Stimulated activated CD8-positive, alpha-beta memory T cell treated with anti-CD3 and anti-CD28 coated beads, Interleukin-7, amount 100 ng/mL, for 24 hours (primary cell): ENCODE measurements at places on chromosomes 16 and 17.

DNA sequence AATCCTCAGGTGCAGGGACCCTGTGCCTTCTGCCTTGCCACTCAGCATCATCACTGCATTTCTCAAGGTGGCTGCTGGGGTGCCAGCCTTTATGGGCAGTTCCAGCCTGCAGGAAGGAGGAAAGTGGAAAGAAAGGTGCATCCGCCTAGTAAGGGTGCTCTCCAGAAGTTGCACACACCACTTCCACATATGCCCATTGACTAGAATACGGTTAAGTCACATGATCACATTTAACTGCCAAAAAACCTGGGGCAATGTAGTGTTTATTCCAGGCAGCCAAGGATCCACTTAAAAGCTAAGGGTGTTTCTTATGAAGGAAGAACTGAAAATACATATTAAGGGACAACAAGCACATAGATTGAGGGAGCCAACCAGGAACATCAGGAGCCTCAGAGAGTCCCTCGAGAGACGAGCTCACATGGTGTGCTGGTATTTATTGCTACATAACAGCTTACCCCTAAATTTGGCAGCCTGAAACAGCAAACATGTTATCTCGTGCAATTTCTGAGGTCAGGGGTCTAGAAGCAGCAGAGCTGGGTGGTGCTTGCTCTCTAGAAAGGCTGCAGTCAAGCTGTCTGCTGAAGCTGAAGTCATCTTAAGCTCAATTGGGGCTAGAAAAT is 52.0 kb upstream of the MMP2 start:
- no peak for DNase-seq

GRCh38 chr16:4552541-4552940 is 3.6 kb upstream of the C16orf96 start:
- no peak for DNase-seq

DNA sequence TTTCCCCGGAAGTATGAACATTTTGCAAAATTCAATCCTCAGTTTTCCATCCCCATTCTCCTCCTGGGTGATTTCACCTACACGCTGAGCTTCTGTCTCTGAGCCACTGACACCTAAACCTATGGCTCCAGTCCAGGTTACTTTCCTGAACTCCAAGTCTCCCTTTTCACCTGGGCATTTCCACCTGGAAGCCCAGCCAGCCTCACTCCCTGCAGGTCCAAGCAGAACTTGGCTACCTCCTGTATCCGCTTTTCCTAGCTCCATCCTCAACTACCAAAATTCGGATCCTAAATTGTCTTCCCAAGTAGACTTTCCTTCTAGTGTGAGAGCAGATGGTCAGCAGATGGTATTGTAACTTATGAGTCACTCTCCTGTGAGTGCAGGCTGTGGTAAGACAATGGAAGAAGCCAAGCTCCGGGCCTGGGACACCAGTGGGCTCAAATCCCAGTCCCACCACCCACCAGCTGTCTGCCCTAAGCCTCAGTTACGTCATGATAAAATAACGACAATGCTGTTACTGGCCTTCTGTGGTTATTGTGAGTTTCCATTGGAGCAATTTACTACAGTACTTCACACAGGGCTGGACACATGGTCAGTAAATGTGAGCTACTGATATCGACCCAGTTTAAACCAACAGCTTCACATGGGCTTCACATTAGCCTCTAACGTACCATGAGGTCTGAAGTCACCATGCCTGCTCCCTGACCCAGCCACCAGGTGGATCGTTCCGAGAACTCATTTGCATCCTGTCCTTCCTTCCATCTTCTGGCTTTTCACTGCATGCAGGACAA is 33.3 kb downstream of the PECAM1 start:
- DNase-seq, result no peak

GRCh38 chr16:3767333-3767986 is 50.1 kb upstream of the TRAP1 start:
- DNase-seq, result no peak

DNA sequence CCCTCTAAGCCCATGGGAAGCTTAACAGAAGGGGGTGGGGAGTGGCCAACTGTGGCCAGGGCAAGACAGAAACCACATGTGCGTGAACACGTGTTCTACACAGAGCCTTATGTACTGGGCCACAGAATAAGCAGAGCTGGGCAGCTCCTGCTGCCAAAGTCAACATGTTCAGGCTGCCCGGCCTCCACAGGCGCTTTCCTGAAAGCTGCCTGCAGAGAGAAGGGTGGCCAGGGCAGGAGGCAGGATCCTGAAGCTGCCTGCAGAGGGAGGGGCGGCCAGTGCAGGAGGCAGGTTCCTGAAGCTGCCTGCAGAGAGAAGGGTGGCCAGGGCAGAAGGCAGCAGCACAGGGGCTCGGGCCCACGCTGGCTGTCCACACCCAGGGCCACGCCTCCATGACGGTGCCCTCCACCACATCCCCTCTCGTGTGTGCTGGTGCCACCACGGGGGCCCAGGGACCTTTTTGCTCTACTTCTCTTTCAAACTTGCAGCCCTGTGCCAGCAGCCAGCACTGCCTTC is 79.5 kb downstream of the ANKRD11 start:
- DNase-seq, result no peak

- no peak for DNase-seq
Measured at GRCh38 chr16:1019231-1020090, 37.9 kb downstream of the SOX8 start.

- DNase-seq, result no peak
Measured at GRCh38 chr17:57874434-57875289, 24.8 kb upstream of the MRPS23 start.

GRCh38 chr16:8887952-8888560 is 5.9 kb downstream of the LITAFD start:
- no peak for DNase-seq

GRCh38 chr17:82838386-82839063 is 1.3 kb downstream of the ZNF750 start:
- no peak for DNase-seq

- no peak for DNase-seq
Measured at GRCh38 chr16:30948667-30949649, at the start of gene ORAI3. ORAI3 (plus strand) TSS chr16:30949068; CDS start chr16:30949290, 222 bp downstream.

- no peak for DNase-seq
Measured at GRCh38 chr16:48501516-48502377, 108.2 kb downstream of the N4BP1 start.

- DNase-seq, result no peak
Measured at GRCh38 chr16:82943371-82943770, 316.6 kb downstream of the CDH13 start.

DNA sequence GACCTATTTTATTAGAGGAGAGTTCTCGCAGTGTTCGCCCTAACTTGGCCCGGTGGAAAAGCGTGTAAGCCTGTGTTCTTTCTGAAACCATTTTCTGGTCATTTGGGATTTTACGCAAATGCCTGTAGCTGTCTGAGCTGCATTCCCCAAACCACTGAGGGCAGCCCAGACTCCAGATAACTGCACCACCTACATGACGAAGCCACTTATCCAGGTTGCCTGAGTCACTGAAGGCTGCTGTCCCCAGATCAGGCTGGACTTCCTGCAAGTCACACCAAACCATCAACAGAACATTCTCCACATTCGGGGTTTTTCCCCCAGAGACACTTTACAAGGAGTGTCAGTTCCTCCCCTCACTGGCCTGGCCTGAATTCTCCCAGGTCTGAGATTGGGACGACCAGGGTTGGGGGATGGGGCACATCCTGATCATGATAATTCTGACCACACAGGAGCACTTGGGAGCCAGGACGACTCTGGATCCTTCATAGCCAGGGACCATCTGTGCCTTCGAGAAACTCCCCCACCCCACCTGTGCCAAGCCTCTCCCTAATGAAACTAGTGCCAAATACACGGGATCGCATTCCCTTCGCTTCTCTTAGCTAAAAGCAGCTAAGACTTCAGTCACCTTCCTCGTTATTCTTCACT is 2.3 kb downstream of the RPRML start:
- no peak for DNase-seq

GRCh38 chr17:79837888-79838521 is 1.2 kb downstream of the CBX4 start:
- DNase-seq, result no peak

- no peak for DNase-seq
Measured at GRCh38 chr17:44203731-44204440, 4.2 kb upstream of the ATXN7L3 start.

DNA sequence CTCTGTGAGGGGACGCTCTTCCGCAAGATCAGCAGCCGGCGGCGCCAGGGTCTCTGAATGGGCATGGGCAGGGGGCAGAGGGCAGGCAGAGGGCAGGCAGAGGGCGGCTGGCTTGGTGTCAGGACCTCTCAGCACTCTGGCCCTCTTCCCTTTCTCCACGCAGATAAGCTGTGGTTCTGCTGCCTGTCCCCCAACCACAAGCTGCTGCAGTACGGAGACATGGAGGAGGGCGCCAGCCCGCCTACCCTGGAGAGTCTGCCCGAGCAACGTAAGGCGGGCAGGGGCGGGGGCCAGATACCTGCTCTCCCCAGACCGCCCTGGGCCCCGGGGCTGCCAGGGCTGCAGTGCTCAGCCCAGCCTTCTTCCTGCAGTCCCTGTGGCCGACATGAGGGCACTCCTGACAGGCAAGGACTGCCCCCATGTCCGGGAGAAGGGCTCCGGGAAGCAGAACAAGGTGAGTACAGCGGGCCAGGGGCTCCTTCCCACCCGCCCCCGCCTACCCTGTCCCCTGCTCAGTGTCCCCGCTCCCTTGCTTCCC is 4.1 kb downstream of the ELMO3 start:
- DNase-seq, result no peak

DNA sequence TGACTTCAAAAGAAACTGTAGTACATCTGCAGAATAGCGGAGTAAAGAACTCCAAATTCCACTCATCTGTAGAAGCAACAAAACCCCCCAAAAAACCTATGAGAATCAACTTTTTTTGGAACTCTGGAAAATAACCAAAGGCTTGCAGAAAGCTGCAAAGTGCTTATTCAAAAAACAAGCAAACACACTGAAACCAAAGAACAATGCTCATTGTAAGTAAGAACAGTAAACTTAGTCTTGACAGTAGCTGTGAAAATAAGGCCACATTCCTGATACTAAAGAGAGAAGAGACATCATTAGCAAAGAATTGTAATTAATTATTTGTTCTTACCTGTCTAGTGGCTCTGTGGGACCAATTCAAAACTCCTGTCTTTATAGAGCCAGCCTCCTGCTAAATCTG is 534.3 kb upstream of the C16orf82 start:
- DNase-seq, result no peak
